ENCODE measurements at places on chromosomes 2 and 18. TPM values are rescaled to one million over a fixed set of nuclear protein-coding genes. Genes with fewer than 3 reads are reported as not detected.

DNA sequence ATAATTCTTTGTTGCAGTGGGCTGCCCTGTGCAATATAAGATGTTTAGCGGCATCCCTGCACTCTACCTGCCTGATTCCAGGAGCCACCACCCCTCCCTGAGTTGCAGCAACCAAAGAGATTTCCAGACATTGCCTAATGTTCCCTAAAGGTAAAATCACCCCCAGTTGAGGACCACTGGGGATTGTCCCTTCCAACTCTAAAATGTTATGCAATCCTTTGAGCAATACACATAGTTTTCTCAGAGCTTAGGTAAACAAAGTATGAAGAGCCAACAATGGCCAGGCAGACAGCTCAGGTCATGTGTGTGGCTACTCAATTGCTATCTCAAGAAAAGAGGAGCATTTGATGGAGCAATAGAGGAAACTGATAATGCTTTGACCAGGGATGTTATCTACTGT is 87.0 kb downstream of the XDH start:
- no peak overlapping the region for H3K4me3 ChIP-seq
- H3K27me3 ChIP-seq: peaks cover 7% of the 10 kb centered on the region
- no peak overlapping the region for H3K27ac ChIP-seq
- DNase-seq: no peak
- H3K36me3 ChIP-seq: no peaks in the 10 kb centered on the region

- DNase-seq: no peak
- no peaks in the 10 kb centered on the region for H3K36me3 ChIP-seq
- peaks cover 31% of the 10 kb centered on the region for H3K4me1 ChIP-seq
- no peak overlapping the region for H3K4me3 ChIP-seq
- no peak overlapping the region for H3K27ac ChIP-seq
Observed at GRCh38 chr18:55338978-55339650, 248.9 kb downstream of the TCF4 start.

GRCh38 chr2:129293326-129293725 is 686.1 kb upstream of the RAB6C start:
- no peak for DNase-seq
- H3K27me3 ChIP-seq: peaks cover 5% of the 10 kb centered on the region
- no peaks in the 10 kb centered on the region for H3K36me3 ChIP-seq
- H3K4me3 ChIP-seq: no peak overlapping the region
- H3K27ac ChIP-seq: no peak overlapping the region

DNA sequence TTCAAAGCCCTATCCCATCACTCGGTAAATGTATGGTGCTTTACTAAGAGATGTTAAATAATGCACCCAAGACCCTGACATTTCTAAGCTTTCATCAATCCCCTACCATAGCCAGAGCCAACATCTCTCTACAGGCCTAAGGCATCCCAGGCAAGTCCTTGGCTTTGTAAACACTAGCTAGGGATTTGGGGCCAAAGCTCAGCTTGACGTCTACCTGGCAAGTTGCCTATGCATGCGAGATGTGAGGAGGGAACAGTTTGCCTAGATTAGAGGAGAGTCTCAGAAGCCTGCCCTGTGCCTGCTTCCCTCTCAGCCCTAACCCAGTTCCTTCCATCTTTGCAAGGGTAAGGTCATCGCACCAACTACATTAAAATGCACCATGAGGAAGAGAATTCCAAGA is 221.5 kb upstream of the NCKAP5 start:
- H3K27ac ChIP-seq: no peak overlapping the region
- H3K27me3 ChIP-seq: no peaks in the 10 kb centered on the region

DNA sequence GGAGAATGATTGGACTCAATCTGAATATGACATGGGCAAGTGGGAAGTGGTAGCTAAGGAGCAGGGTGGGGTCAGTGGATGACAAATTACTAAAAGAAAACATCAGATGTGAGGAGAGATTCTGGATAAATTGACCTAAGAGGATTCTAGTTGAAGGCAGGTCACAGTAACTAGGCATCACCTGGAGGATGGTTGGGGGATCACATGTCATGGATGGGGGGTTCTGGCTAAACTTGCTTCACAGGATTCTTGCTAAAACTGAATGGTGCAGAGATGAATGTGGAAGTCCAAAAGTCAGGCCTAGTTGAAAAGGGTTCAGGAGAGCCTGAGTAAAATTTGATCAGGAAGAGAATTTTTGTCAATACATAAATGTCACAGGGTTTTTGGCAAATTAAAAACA is 18.3 kb downstream of the CLHC1 start:
- peaks cover 4% of the 10 kb centered on the region for H3K36me3 ChIP-seq
- no peak overlapping the region for H3K4me3 ChIP-seq
- no peak overlapping the region for H3K27ac ChIP-seq
- H3K27me3 ChIP-seq: no peaks in the 10 kb centered on the region
- no peak for DNase-seq
- H3K4me1 ChIP-seq: no peaks in the 10 kb centered on the region

GRCh38 chr2:208101716-208102631 is 22.4 kb downstream of the CRYGD start:
- no peak overlapping the region for H3K4me3 ChIP-seq
- H3K36me3 ChIP-seq: no peaks in the 10 kb centered on the region
- H3K27ac ChIP-seq: no peak overlapping the region
- peaks cover 14% of the 10 kb centered on the region for H3K4me1 ChIP-seq
- H3K27me3 ChIP-seq: peaks cover 22% of the 10 kb centered on the region

- no peak overlapping the region for H3K4me3 ChIP-seq
- H3K27ac ChIP-seq: no peak overlapping the region
- H3K27me3 ChIP-seq: peaks cover 6% of the 10 kb centered on the region
Observed at GRCh38 chr2:441258-442022, 153.5 kb upstream of the ALKAL2 start.

DNA sequence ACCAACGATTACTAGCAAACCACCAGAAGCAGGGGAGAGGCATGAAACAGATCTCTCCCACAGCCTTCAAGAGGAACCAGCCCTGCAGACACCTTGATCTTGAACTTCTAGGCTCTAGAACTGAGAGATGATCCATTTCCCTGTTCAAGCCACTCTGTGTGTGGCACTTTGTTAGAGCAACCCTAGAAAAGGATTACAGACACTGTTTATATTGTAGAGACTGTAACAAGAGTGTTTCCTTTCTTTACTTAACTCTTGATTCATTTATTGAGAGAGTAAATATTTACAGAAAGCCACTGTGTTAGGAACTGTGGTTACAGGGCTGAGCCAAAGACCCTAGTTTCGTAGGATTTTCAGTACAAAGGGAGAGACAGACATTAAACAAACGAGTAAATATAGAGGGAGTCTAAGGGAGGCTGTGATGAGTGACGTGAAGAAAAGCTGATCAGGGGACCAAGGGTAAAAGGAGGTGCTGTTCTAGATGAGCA is 10.9 kb downstream of the CCDC68 start:
- peaks cover 4% of the 10 kb centered on the region for H3K4me1 ChIP-seq
- no peak overlapping the region for H3K4me3 ChIP-seq
- H3K27ac ChIP-seq: no peak overlapping the region
- DNase-seq: no peak
- H3K36me3 ChIP-seq: no peaks in the 10 kb centered on the region

DNA sequence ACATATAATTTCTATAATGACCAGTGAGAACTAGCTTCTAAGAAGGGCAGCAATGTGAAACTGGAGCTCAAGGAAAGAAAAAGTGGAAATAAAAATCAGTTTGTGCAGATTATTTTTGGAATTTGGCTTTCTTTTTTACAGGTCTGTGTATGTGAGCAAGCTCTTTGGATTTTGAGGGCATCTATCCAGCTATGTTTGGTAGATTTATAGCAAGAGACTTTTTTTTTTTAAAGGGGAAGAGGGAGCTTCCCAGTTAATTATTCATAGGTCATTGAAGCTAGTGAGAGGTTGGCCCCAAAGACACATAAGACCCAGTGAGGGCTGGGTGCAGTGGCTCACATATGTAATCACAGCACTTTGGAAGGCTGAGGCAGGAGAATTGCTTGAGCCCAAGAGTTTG is 24.0 kb upstream of the COLEC12 start:
- H3K4me3 ChIP-seq: no peak overlapping the region
- no peaks in the 10 kb centered on the region for H3K27me3 ChIP-seq
- H3K4me1 ChIP-seq: peaks cover 40% of the 10 kb centered on the region
- DNase-seq: no peak
- no peaks in the 10 kb centered on the region for H3K36me3 ChIP-seq
- H3K27ac ChIP-seq: peak overlapping the region; percentile 13

- no peaks in the 10 kb centered on the region for H3K27me3 ChIP-seq
- H3K4me3 ChIP-seq: no peak overlapping the region
- DNase-seq: no peak
- no peaks in the 10 kb centered on the region for H3K36me3 ChIP-seq
- no peak overlapping the region for H3K27ac ChIP-seq
Observed at GRCh38 chr2:180520921-180521581, 459.4 kb upstream of the UBE2E3 start.

DNA sequence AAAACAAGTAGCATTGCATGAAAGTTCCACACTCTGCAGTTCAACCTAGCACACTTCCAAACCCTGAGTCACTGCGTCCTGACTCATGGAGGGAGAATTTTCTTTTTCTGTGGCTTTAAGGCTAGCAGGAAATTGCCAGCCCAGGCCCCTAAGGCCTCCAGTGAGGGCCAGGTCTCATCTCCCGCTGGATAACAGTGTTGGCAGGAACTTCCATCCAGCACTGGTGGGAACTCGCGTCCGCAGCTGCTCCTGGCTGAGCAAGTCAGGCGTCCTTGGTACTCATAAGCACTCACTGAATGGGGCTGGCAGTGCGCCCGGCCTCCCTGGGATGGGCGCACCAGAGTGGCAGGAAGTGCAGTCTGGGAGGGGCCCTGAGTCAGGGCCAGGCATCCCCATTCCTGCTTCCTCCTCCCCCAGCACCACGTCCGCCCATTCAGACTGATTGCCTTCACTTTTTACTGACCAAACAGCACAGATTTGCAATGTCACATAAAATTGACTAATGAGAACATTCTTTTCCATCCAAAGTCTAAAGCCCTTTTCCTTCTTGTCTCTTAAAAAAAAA is 14.3 kb downstream of the MALL start:
- peaks cover 48% of the 10 kb centered on the region for H3K4me1 ChIP-seq
- no peak overlapping the region for H3K4me3 ChIP-seq
- no peaks in the 10 kb centered on the region for H3K27me3 ChIP-seq
- H3K27ac ChIP-seq: peak overlapping the region; percentile 97

- H3K27ac ChIP-seq: no peak overlapping the region
- H3K36me3 ChIP-seq: no peaks in the 10 kb centered on the region
Observed at GRCh38 chr18:34951625-34952379, 89.4 kb upstream of the MAPRE2 start.

- no peak for DNase-seq
- no peaks in the 10 kb centered on the region for H3K36me3 ChIP-seq
- H3K27ac ChIP-seq: no peak overlapping the region
- H3K4me3 ChIP-seq: no peak overlapping the region
Observed at GRCh38 chr18:30748541-30748940, 294.0 kb downstream of the DSC3 start.

DNA sequence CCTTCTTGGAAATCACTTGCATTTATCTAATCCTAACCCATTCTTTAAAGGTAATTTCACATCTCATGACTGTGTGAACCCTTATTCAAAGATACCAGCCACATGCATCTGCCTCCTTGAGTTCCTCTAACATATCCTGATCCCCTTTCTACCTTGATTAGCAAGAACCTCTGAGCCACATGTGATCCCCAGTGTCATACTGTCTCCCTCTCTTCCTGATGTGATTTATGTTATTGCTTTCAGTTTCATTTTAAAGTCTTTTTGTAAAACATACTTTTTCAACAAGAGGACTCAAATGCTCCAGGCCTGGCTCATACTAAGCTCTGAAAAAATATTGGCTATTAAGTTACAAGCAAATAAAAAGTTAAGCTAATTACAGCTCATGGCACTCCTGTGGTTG is 470.1 kb downstream of the DLGAP1 start:
- H3K4me3 ChIP-seq: no peak overlapping the region
- no peaks in the 10 kb centered on the region for H3K27me3 ChIP-seq
- H3K36me3 ChIP-seq: no peaks in the 10 kb centered on the region
- peaks cover 19% of the 10 kb centered on the region for H3K4me1 ChIP-seq
- DNase-seq: no peak
- H3K27ac ChIP-seq: peak overlapping the region; percentile 4

- H3K27me3 ChIP-seq: peaks cover 17% of the 10 kb centered on the region
- DNase-seq: no peak
- peaks cover 7% of the 10 kb centered on the region for H3K4me1 ChIP-seq
- no peak overlapping the region for H3K27ac ChIP-seq
Observed at GRCh38 chr2:10490806-10491291, 42.7 kb upstream of the ODC1 start.

- no peak overlapping the region for H3K4me3 ChIP-seq
- no peaks in the 10 kb centered on the region for H3K36me3 ChIP-seq
- no peaks in the 10 kb centered on the region for H3K27me3 ChIP-seq
- no peak for DNase-seq
Observed at GRCh38 chr2:236632295-236633218, 62.9 kb downstream of the ACKR3 start.

DNA sequence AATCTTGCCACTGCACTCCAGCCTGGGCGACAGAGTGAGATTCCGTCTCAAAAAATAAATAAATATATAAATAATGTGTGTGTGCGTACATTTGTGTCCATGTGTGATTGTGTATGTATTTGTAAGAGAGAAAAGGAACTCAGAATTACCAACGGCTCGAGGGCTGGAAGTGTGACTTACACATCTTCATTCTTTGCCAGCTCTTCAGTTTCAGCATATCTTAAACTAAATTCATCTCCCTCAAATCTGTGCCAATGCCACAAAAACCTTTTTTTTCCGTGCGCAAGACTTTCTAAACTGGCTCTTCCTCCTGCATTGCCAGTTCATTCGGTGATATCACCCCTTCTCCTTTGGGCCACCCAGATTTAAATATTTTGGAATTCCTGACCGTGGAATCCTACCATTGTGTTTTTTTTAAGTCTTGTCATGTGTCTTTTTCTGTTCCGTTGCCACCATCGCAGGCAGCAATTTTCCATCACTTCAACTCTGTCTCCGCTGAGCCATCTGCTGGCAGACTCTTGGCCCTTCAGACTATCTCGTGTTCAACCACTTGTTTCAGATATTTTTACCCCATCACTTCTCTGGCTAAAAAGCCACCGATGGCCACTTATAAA is 77.0 kb upstream of the ZNF532 start:
- no peak overlapping the region for H3K4me3 ChIP-seq
- H3K36me3 ChIP-seq: no peaks in the 10 kb centered on the region
- peak overlapping the region; percentile 1 for H3K27ac ChIP-seq
- no peak for DNase-seq

- H3K27me3 ChIP-seq: peaks cover 71% of the 10 kb centered on the region
- no peak overlapping the region for H3K27ac ChIP-seq
- H3K4me1 ChIP-seq: no peaks in the 10 kb centered on the region
- no peak overlapping the region for H3K4me3 ChIP-seq
- no peak for DNase-seq
Observed at GRCh38 chr18:48201337-48202005, 207.7 kb downstream of the ZBTB7C start.

The ANKRD29 gene
- 0.48 TPM for total RNA-seq

The GAD1 gene
- total RNA-seq: not detected

The GAL3ST2 gene
- 1.3 TPM for total RNA-seq

The AMER3 gene
- total RNA-seq: not detected

The CASP8 gene
- 7.6 TPM for total RNA-seq

The PFN4 gene
- 1.3 TPM for total RNA-seq

The LIPG gene
- total RNA-seq: 1.5 TPM

The SOX11 gene
- 31.6 TPM for total RNA-seq

The NFE2L2 gene
- 65.7 TPM for total RNA-seq

Measured in chondrocyte (in vitro differentiated cells).